ENCODE measurements at places on chromosomes 2 and 18.

- no peak for DNase-seq
These were observed 46.0 kb downstream of the ADCY3 start for GRCh38 chr2:24874035-24874434.

DNA sequence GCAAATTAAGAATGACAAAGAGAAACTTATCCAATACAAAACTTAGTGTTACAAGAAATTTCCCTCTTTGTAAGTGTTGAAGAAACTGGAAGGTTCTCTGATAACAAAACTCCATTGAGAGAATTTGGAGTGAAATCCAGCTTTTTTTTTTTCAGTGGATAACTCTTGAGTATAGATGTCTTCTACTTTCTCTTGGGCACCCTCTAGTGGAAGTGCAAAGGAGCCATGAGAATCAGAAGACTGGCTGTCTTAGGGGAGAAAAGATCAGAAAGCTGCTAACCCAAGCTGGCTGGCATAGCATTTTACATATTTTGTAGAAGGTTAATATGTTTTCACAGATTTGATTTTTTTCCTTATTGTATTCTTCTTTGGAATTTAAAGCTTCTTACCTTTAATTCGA, 138.8 kb upstream of the SATB2 start:
- no peak for DNase-seq

- no peak for DNase-seq
These were observed 56.4 kb upstream of the SPP2 start for GRCh38 chr2:233994151-233994550.

DNA sequence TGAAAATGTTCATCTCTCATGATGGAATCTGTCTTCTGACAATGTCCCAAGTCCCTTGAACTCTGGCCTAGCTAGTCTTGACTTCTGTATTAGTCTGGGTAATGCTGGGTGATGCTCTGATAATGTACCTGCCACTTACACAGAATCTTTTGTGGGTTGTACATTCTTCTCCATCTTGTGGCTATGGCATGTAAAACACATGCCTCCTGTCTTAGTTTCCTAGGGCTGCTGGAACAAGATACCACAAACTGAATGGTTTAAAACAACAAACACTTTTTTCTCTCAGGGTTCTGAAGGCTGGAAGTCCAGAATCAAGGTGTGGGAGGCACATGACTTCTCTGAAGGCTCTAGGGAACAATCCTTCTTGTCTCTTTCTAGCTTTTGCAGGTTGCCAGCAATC, 57.1 kb downstream of the RAPGEF4 start:
- DNase-seq = no peak

GRCh38 chr18:7105943-7106342, 11.7 kb downstream of the LAMA1 start:
- no peak for DNase-seq

DNA sequence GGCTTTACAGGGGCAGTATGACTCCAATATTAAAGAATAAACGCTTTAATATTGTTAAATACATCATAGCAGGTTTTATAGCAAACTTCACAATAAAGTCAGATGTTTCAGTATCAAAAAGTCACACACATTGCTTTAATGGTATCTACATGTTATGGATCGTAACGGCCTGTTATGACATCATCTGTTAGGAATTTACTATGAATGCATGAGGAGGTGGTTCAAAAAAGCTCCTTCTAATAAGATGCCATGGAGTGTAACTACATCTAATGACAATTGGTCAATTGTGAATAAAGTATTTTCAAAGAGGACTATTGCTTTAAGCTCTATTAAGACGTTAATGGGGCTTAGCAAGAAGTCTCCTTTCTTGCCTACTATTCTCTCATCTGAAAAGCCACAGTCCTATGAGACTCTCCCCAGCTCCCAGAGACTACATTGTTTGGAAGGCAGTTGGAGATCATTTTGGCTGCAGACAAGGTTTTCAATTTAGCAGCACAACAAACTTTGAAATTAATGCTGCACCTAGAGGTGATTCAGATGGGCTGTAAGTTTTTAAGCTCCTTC, 300.7 kb upstream of the MEIS1 start:
- no peak for DNase-seq

GRCh38 chr2:144328938-144329337, 191.0 kb downstream of the ZEB2 start:
- DNase-seq = no peak

DNA sequence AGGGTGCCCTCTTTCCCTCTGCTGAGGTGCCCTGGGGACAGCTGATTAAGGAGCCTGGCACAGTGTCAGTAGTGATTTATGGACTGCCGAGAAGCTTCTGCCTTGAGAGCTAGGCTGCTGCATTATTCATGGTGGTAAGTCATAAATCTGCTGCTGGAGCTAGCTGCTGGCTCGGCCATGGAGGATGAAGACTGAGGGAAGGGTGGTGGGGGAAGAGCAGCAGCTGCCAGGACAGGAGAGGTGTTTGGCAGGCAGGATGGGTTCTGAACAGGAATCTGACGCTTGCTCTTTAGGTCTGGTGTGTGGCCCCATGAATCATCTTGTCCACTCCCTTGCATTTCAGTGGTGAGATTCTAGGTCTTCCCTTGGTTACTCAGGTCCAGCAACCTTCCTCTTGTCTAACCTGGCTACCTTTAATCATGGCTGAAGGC, 296.3 kb downstream of the DYSF start:
- DNase-seq = no peak

DNA sequence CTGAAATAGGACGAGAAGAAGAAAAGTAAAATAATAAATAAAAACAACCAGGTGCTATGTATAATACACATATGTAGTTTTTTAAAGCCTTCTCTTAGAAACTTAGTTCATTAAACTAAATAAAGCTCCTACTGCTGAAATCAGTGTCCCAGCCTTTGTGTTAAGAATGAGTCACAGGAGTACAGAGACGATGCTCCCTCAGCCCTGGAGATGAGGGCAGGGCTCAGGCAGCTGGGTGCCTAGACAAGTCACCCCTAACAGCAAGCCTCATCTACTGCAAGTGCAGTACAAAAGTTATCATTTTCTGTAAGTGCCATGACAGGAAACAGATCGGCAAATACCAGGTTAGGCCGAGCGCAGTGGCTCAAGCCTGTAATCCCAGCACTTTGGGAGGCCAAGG, 18.2 kb downstream of the KIDINS220 start:
- no peak for DNase-seq

DNA sequence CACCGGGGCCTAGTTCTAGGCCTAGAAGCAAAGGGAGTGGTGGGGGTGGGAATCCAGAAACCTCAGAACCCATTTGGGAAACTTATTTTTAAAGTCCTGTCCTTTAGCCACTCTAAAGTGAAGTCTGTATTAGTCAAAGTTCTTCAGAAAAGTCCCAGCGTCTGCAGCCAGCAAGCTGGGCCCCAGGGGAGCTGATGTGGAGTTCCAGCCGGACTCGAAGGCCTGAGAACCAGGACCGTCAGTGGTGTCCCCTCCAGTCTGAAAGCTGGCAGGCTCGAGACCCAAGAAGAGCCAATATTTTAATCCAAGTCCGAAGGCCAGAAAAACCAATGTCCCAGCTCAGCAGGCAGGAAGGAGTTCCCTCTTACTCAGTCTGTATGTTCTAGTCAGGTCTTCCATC, 32.4 kb downstream of the ID2 start:
- no peak for DNase-seq

- DNase-seq = no peak
These were observed 7.6 kb downstream of the ITGA6 start for GRCh38 chr2:172434821-172435605.

- no peak for DNase-seq
These were observed 247.7 kb downstream of the GLI2 start for GRCh38 chr2:120983344-120983743.

DNA sequence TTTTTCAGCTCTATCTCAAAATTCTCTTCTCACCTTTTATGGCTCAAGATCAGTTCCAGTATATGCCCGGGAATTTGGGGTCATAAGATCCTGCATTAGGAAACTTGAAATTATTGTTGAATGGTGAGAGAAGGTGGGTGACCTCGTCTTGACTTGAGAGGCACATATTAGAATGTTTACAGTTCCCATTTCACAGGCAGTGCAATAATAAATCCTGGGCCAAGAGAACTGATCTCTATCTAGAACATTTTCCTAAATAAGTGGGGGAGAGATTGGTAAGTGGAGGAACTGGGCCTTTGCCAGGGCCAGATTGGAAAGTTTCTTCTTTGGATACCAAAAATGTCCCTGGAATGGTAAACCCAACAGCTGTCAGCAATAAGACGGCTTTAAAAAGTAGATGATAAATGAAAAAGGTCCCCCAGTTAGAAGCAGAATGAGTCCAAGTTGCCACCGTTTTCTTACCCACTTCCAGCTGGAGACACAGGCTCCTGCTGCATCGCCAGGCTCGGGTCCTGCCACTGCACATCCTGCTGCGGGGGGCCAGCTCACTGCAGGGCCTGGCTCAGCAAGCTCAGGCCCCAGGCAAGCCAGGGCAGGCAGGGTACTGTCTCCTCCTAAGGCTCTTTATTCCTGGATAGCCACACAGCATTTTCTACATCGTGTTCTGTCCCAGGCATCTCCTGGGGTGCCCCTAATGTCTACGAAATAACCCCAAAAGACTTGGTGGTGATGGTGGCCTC, 126.4 kb upstream of the EPAS1 start:
- DNase-seq = no peak

All from cortex of kidney (tissue), 1 donor.